ENCODE measurements at places on chromosomes 6 and 20.
A peak's percentile ranks its signal among the peaks of the same experiment; 100 is the strongest.

GRCh38 chr6:167703347-167703746 is 123.4 kb upstream of the AFDN start:
- ATAC-seq = no peak

DNA sequence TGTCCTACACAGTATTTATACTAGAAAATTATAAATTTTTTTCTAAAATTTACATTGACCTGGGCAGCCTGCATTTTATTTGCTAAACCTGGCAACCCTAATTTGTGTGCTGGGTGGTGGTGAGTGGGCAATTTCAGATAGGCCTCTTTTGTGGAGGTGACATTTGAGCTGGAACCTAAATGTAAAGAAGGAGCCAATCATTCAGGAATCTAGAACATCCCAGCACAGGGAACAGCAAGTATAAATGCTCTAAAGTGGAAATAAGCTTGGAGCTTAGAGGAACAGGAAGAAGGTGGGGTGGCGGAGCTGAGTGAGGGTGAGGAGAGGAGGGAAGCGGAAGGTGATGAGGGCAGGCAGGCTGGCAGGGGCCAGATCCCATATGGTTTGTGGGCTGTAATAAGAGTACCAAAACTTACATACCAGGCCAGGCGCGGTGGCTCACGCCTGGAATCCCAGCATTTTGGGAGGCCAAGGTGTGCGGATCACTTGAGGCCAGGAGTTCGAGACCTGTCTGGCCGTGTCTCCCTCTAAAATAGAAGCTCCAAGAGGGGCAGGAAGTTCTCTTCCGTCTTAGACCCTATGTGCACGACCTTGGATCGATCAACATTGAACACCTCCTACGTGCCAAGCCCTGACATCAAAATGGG is 549 bp upstream of the CSE1L start:
- no peak for ATAC-seq

GRCh38 chr20:41733151-41733550 is 115.0 kb upstream of the CHD6 start:
- no peak for ATAC-seq

GRCh38 chr6:28657769-28658465 is 132.2 kb downstream of the GPX5 start:
- ATAC-seq = peak; percentile 93

DNA sequence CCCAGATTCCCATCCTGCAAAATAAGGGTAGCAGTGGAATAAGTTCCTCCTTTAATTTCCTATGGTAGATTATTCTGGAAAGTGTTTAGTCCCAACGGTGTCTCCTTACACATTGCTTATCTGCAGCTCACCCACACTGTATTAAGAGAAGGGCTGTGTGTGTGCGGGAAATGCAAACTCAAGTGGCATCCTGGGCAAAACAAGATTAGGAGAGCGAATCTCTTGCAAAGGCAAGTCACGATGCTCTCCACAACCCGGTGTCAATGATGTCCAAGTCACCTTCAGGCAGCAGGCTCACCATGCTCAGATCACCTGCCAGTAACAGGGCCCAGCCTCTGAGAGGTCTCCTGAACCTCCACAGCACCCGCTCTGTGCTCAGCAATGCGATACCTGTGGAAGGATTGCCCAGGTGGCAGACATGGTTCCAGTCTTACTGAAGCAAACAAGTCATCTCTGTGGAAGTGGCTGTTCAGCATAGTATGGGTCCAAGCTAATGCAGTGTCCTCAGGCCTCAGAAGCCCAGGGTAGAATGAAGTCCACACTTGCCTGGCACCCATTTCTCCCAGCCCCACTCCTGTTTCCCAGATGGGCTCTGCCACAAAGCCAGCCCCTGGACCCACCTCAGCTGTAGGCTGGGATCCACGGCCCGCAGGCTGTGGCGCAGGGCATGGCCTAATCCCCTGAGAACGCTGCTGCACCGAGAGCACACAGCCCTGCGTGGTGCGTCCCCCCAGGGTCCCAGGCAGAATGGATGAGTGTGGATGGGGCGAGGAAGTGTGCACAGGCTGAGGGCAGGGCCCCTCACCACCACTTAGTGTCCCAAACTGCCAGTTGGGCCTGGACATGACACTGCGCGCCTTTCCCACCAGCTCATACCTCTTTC is 101.2 kb downstream of the PXDC1 start:
- no peak for ATAC-seq

- no peak for ATAC-seq
Measured at GRCh38 chr20:21514553-21515251, 838 bp upstream of the NKX2-2 start.

DNA sequence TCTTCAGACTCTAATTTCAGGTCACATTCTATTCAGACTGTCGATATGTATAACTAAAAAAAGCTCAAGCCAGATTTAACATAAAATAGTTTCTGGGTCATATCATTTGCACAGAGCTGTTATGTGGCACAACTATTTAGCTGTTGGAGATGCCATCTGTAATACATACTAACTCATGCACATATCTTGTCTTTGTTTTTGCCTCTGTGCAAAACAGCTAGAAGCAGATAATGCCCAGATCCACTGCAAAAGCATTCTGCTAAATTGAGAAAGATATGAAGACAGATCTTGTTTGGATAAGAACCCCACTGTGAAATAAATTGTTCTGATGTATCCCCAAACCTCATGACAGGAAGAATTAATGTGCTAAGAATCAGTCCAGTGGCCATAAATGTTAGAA is 522.8 kb upstream of the AGPAT4 start:
- no peak for ATAC-seq

DNA sequence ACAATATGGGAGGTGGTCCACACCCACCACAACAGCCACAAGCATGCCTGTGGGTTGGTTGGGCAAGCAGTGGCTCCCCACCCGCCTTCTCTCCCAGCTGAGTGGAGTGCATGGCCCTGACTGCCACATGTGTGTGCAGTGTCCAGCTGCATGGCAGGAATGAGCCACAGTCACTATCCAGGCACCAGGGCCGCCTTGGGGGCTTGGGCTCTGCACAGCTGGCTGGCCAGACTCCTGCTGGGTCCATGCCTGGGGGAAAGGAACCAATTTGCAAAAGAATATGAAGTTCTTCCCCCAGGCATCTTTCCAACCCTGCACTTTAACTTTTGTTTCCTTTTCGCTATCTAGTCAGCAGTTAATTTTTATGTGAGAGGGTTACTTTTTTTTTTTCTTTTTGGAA is 11.6 kb upstream of the ASCC3 start:
- no peak for ATAC-seq

Measured in activated CD4-positive, CD25-positive, alpha-beta regulatory T cell treated with anti-CD3 and anti-CD28 coated beads, Interleukin-2, amount 50 U/mL, for 24 hours (primary cell).